D341Med (cell line): ENCODE measurements at places on chromosomes 1 and 21.

DNA sequence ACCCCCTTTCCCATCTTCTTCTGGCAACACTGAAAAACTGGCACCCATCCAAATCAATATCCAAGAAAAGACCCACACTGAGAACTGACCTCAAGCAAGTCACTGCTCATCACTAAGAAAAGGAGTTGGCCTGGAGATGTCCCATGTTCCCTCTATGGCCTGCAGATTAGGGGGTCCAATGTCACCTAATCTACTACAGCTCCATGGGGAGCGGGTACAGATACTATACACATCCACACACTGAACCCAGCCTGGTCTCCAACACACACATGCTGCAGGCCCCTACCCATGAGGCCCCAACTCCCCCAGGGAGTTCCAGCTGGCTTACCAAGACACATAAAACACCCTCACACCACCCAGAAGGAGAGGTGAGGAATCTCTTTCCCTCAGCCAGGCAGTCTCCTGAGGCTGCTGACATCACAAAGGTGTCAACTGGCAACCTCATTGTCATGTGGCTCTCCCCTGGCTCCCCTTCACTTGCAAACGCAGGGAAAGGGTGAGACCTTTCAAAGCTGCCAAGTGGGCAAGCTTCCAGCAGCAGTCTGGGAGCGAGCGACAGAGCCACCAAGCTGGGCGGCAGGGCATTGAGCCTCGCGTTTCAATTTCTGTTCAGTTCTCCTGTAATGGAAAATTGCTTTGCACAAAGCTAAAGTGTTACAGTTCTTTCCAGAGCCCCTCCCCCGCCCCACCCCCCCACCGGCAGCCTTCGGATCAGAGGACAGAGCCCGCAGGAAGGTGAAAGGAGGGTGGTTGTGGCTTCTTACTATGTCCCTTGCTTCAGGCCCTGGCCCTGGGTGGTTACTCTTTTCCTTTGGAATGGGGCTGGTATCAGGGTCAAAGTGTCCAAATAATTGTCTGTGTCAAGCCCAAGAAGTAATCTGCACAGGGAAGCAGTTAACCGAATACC lies at the start of gene LRRC52:
LRRC52 (plus strand) TSS at position 469 of the 907 bp plus-strand sequence; CDS start at position 766, 297 bp downstream.
- DNase-seq, result peak; percentile 88

- DNase-seq, result no peak
These were observed 126.2 kb upstream of the SERBP1 start for GRCh38 chr1:67556297-67556900.

GRCh38 chr1:81592233-81592632 lies 208.5 kb upstream of the ADGRL2 start:
- no peak for DNase-seq

DNA sequence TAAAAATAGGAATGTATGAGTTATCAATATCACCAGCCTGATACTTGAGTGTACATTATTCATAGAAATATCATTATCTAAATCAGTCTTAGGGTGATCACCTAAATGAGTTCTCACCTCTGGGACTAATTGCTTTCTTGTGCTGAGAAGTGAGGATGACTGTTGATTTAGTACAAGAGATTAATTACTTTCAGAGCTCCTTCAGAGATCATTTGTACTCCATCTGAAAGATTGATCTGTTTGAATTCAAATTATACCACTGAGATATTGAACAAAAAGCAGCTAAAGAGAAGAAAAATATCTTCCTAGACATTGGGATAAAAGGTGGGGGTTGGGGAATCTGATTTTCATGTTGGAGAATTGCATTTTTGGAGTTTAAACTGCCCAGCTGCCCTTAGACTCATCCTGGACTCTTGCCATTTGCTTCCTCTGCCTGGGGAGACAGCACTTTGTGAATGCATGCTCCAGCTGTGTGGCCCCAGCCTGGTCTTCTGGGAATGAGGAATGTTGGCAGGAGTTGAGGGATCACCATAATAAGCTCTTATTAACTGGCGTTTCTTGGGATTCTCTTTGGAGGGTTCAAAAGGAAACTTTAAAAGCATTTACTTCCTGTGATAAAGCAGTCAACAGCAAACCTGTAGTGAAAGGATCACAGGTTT lies 19.7 kb upstream of the PGBD2 start:
- DNase-seq, result no peak
